ENCODE measurements at places on chromosomes 13 and 19.

- no peak for DNase-seq
Observed at GRCh38 chr19:36524617-36525016, 3.5 kb downstream of the ZNF260 start.

- no peak for DNase-seq
Observed at GRCh38 chr19:48553676-48554384, 1.9 kb downstream of the SULT2B1 start.

GRCh38 chr19:19550485-19550929 is 12.4 kb downstream of the CILP2 start:
- DNase-seq = no peak

- no peak for DNase-seq
Observed at GRCh38 chr13:74683411-74683810, 549.2 kb upstream of the KLF12 start.

DNA sequence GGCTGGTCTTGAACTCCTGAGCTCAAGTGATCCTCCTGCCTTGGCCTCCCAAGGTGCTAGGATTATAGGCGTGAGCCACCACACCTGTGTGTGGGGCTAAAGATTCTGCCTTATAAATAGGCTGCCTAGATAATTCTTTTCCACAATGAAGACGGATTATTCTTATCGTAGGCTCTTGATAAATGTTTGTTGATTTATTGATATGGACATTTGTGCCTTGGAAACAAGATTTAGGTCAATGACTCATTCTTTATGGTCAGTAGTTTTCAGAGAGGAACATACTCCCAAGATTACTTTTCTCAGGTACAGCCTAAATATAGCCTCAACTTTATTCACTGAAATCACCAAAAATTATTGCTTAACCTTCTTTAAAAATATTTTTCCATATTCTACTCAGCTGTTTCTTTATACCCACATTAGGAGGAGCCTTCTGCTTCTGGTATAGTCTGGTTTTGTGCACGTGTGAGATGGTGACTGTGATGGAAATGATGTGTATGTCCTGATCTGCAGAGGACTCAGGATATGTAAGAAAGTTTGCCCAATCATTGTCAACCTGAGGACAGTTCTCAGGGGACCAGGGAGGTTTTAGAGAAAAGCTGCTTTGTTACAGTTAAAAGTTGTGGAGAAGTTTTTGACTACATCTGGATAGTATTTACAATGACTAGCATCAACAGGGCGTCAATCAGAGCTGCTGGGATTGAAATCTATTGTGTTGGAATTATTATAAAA is 208.9 kb downstream of the DNAJC15 start:
- DNase-seq = no peak
